Activated naive CD4-positive, alpha-beta T cell treated with anti-CD3 and anti-CD28 coated beads, Interleukin-2, amount 10 ng/mL, durations not matched to agents 5 hours and 36 hours (primary cell): ENCODE measurements at places on chromosomes 13 and 19. TPM values are rescaled to one million over a fixed set of nuclear protein-coding genes. Genes with fewer than 3 reads are reported as not detected.

Gene CALR3
- not detected for total RNA-seq

Gene ZNF787
- 33.5 TPM for total RNA-seq

Gene SIAH3
- total RNA-seq: 0.17 TPM

Gene GIPC3
- total RNA-seq: 3.0 TPM

Gene ZNF729
- not detected for total RNA-seq

Gene SIGLEC5
- not detected for total RNA-seq

Gene THSD8
- total RNA-seq: 18.2 TPM
